Activated naive CD8-positive, alpha-beta T cell treated with anti-CD3 and anti-CD28 coated beads, Interleukin-2, amount 10 ng/mL, durations not matched to agents 7 days and 5 days (primary cell): ENCODE measurements at places on chromosomes 2 and 18. TPM values are rescaled to one million over a fixed set of nuclear protein-coding genes. Genes with fewer than 3 reads are reported as not detected.
A peak's percentile ranks its signal among the peaks of the same experiment; 100 is the strongest.

DNA sequence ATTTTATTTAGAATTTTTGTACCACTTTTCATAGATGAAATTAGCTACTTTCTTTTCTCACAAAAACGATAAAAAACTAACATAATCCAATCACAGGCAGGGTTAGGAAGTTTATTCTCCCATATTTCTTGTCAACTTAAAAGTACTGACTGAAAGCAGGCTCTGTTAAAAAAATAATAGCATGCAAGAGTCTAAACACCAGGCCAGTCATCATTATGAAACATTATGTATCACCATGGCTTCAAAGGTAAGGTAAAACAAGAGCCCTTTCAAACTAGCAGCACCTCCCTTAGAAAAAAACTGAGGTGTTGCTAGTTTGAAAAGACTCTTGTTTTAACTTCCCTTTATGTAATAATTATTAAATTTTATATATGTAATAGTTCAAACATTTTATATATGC is 848.0 kb downstream of the RNF144A start:
- DNase-seq, result no peak

- DNase-seq, result no peak
Observed at GRCh38 chr18:35005963-35006577, 35.1 kb upstream of the MAPRE2 start.

DNA sequence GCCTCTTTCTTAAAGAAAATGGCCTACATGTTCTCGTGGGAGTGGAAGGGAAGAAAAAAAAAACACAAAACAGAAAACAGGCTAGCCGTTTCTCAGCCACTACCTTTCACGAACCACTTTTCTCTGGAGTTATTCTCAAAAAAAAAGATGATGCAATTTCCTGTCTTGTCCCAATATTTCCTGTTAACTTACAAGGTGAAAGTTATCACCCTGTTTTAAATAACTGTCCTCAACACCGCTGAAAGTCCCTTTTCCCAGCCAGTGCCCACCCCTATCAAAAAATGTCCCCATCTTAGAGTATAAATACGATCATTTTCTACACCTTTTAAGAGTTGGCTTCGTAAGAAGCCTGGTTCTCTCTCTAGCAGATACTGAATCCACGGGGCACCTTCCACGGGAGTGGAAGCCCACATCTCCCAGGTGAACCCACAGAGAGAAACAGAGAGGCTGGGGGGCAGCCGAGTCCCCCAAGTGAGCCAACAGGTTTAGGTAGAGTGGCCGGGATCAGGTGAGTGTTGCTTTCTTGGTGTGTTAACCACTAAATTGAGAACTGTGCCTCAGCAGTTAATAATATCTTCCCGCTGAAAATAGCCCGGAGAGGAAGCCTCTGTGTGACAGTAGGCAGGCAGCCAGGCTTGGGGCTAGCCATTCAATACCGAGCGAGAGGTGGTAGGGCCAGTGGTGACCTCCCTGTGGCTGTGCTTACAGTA is 15.9 kb downstream of the SMAD7 start:
- DNase-seq, result peak; percentile 42

DNA sequence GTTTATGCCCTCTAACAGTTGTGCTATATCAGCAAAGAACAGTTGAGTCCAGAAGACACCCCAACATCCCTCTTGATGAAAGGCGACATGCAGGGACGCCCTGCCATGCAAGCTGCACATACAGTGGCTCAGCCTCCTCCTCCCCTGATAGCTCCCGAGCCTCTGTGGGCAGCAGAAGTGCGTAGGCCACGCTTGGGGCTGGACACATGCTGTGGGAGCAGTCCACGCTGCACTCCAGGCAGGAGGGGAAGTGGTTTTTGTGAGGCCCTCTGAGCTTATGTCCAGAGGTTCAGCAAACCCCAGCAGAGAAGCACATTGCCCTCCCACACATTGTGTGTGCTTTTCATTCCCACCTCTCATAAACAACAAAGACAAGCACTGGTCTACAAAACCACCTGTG is 162.1 kb downstream of the SEPTIN10 start:
- DNase-seq, result no peak

- no peak for DNase-seq
Observed at GRCh38 chr18:11004951-11005350, 144.4 kb downstream of the PIEZO2 start.

GRCh38 chr2:144670080-144670479 is 150.2 kb upstream of the ZEB2 start:
- no peak for DNase-seq

DNA sequence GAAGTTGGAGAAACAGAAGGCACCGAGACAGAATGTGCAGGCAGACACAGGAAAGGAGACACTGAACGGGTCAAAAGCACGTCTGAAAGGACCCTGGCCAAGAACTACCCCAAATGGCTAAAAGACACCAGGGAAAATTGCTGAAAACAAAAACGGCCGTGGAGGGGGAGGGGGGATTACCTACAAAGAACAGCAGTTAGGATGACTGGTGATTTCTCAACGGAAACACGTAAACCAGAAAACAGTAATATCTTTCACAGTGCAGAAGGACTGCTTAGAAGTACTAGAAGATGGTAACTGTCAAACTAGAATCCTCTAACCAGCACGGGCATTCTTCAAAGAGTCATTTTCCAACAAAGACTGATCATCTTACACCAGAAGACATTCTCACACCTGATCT is 142.6 kb downstream of the HDAC4 start:
- DNase-seq, result no peak

- DNase-seq, result no peak
Observed at GRCh38 chr2:191008286-191008685, 5.7 kb downstream of the STAT1 start.

GRCh38 chr2:198715302-198715835 is 742.4 kb downstream of the SATB2 start:
- no peak for DNase-seq

- DNase-seq, result no peak
Observed at GRCh38 chr2:85156153-85156552, 23.0 kb downstream of the TCF7L1 start.

DNA sequence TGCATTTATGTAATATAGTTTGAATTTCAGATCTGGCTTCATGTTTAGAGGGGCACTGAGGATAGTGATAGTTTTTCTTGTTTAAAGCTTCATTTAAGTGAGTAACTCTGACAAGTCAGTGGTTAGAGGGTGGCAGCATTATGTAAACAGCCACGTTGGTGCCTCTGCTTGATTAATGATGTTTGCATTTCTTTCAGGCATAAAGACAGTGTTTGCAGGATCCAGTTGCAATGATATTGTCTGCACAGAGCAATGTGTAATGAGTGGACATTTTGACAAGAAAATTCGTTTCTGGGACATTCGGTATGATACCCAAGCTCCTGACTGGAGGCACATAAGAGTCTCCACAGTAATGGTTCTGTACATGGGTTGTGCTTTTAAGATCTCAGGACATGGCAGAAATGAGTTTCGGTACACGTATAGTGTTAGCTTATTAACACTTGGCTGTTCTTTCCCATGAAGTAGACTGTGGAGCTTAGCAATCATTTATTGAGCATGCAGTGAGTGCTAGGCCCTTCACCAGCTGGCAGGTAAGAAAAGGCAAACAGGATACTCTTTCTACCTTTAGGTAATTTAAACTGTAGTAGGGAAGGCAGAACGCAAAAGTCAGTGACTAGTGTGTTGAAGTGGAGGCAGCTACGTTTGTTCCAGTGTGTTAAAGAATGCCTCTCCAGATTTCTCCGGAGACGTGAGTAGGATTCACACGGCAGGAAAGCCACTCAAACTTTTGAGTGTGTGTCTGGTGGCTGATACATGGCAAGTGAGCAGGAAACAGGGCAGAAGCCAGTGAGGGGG is 17.4 kb upstream of the SAG start:
- no peak for DNase-seq

- DNase-seq, result no peak
Observed at GRCh38 chr2:223941579-223942277, 3.4 kb downstream of the WDFY1 start.

- no peak for DNase-seq
Observed at GRCh38 chr2:61419570-61419969, 51.3 kb downstream of the USP34 start.

- DNase-seq, result no peak
Observed at GRCh38 chr2:64533882-64534281, 9.8 kb downstream of the AFTPH start.

- DNase-seq, result no peak
Observed at GRCh38 chr2:120984452-120985173, 248.9 kb downstream of the GLI2 start.

GRCh38 chr18:22742409-22742808 is 190.7 kb upstream of the RBBP8 start:
- no peak for DNase-seq

GRCh38 chr2:171671867-171672266 is 15.4 kb upstream of the DYNC1I2 start:
- DNase-seq, result no peak

DNA sequence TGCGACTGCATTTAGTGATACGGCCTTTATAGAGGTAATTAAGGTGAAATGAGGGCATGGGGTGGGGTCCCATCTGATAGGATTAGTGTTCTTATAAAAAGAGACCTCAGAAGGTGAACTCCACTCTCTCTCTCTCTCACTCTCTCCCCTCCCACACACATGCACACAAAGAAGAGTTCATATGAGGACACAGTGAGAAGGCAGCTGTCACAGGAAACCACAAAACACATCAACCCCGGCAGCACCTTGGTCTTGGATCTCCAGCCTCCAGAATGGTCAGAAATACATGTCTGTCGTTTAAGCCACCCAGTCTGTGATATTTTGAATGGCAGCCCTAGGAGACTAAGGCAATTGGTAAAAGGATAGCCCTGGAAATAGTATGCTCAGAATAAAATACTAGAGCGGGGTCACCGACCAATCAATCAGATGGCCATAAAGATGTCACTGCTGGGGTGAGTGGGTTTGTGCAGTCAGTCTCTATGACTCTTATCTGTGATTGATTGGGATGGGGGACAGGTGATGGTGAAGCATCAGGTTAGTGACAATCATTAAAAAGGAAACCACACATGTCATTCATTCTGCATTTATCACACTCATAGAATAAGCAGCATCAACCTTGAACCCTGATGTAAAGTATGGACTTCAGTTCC is 118.9 kb upstream of the POU3F3 start:
- DNase-seq, result no peak

GRCh38 chr18:76983613-76984051 is 149.0 kb downstream of the MBP start:
- no peak for DNase-seq

- no peak for DNase-seq
Observed at GRCh38 chr2:763766-764525, 86.7 kb upstream of the TMEM18 start.

DNA sequence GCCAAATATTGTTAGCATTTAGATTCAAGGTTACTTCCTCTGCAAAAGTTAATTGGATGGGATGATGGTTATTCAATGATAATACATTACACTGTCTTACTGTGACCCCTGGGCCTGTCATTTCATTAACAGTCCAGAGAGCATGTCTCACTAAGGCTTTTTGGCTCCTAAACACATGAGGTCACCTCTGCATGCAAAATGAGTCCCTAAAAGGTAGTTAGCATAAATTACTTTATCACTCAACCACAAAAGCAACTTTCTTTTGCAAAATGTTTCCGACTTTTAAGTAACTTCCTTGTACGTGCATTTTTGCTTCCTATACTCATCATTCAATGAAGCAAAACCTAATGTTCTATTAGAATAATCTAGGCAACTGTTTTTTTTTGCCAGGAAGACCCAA is 16.8 kb upstream of the AGFG1 start:
- no peak for DNase-seq

DNA sequence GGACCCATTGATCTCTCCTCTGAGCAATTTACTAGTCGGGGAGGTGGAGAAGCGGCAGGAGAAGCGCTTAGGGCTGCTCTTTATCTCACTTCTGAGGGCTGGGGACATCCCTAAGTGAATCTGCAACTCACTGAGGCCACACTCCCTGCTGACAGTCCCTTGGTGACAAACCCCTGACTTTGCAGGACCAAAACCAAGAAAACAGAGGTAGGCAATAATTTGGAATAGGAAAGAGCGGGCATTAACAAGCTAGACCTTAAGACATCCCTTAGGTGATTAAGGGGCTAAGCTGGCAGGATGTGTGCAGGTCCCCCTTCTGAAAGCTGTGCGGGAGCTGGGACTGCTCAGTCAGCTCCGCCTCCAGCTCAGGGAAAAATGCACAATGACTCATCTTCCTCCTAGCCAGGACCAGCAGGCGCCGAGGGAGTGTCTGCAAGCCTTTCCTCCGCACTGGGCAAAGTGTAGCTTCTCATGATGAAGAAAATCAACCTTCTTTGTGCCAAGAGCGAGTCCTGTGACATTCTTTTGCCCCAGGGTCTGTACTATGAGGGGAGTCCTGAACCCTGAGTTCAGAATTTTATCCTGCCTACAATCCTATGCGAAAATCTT is 63.3 kb downstream of the BOD1L2 start:
- no peak for DNase-seq

- DNase-seq, result no peak
Observed at GRCh38 chr2:236819275-236820002, 249.8 kb downstream of the ACKR3 start.

GRCh38 chr2:210503001-210503623 is 26.6 kb upstream of the LANCL1 start:
- no peak for DNase-seq

DNA sequence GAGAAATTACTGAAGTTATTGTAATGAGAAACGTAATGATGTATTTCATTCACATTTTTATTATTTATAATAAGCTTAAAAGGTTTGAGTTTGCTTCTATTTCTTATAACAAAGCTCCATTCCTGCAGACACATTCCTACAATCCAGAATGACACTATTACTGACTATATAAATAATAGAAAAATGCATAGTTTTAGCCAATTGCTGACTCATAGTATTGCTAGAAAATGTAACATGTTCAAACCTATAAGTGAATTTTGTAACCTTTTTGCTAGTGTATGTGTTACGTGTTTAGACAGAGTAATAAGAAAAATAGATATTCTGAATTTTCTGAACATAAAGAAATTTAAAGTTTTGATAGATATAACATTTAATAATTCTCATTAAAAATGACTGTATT is 9.3 kb upstream of the VWC2L start:
- no peak for DNase-seq

DNA sequence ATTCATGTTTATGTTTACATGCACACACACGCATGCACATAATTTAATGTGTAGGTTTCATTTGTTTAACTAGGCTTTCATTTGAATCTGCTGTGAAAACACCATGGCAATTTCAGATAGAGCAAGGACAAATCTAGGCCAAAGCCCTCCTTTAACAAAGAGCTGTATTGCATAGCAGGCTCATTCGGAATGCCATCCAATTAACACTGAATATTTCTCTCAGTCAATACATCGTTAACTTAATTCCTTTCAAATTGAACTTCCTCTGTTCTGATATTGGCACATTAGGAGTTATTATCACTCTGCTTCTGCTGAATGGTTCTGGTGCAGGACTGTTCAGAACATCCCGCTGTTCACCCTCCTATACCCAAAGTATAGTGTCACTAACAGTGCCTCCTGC is 435.1 kb upstream of the CDH20 start:
- DNase-seq, result no peak

SPEG gene
- 23.6 TPM for total RNA-seq

IER3IP1 gene
- total RNA-seq, result 10.8 TPM

NEU4 gene
- 0.20 TPM for total RNA-seq

UBR3 gene
- total RNA-seq, result 23.8 TPM

EMX1 gene
- total RNA-seq, result not detected

NTSR2 gene
- not detected for total RNA-seq

MTX2 gene
- total RNA-seq, result 12.7 TPM

DNAJC10 gene
- total RNA-seq, result 41.0 TPM

MTLN gene
- total RNA-seq, result 49.3 TPM

ZC3H6 gene
- total RNA-seq, result 22.5 TPM

SLC8A1 gene
- 0.68 TPM for total RNA-seq

CAVIN2 gene
- total RNA-seq, result not detected

COL4A4 gene
- total RNA-seq, result not detected

LYPD1 gene
- not detected for total RNA-seq

GRB14 gene
- not detected for total RNA-seq

FEV gene
- total RNA-seq, result not detected

PLGLB2 gene
- total RNA-seq, result 2.4 TPM

DNPEP gene
- total RNA-seq, result 63.2 TPM

OR6B2 gene
- total RNA-seq, result not detected

GPR55 gene
- total RNA-seq, result 21.5 TPM
